ENCODE measurements at places on chromosomes 3 and 15.

GRCh38 chr3:143173242-143173641 lies 53.7 kb downstream of the CHST2 start:
- DNase-seq: no peak

- DNase-seq: no peak
These were observed 328.6 kb upstream of the RGMA start for GRCh38 chr15:93417631-93418030.

DNA sequence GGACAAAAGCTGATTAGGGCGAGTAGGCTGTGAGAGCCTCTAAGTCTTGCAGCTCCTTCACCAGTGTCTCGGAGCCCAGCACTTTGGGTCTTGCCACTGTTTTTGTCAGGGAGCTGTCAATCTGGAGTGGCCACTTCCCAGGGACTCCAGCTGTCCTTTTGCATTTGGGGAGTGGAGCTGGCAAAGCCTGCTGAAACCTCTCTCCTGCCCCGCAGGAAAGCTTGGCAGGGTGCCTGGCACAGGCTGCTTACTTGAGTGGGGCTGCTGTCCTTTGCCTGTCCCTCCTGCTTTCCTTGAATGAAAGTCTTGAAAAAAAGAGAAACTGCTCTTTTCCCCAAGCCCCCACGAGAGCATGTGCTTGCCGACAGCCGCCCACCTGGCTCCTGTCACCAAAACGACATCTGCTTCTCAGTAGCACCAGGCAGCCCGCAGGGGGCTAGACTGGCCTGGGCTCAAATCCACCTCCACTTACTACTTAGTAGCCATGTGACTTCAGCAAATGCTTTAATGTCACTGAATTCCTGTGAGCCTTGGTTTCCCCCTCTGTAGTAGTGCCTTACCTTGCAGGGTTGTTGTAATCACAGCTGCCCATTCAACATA lies 13.7 kb downstream of the USP13 start:
- DNase-seq: no peak

DNA sequence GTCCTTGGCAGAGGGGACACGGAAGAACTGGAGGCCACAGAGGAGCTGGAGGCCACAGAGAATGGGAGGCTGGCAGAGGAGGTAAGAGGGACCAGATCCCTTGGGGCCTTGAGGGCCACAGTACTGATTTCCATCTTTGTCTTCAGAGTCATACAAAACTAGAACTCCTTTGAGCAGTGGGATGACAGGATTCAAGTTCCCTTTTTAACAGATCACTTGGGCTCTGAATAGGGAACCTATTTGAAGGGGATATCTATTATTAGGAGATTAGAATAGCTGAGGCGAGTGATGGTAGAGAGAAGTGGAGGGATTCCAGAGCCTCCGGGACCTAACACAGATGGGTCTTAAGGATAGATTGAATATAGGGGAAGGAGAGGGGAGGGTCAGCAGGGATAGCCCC lies 55.7 kb downstream of the OXNAD1 start:
- no peak for DNase-seq

DNA sequence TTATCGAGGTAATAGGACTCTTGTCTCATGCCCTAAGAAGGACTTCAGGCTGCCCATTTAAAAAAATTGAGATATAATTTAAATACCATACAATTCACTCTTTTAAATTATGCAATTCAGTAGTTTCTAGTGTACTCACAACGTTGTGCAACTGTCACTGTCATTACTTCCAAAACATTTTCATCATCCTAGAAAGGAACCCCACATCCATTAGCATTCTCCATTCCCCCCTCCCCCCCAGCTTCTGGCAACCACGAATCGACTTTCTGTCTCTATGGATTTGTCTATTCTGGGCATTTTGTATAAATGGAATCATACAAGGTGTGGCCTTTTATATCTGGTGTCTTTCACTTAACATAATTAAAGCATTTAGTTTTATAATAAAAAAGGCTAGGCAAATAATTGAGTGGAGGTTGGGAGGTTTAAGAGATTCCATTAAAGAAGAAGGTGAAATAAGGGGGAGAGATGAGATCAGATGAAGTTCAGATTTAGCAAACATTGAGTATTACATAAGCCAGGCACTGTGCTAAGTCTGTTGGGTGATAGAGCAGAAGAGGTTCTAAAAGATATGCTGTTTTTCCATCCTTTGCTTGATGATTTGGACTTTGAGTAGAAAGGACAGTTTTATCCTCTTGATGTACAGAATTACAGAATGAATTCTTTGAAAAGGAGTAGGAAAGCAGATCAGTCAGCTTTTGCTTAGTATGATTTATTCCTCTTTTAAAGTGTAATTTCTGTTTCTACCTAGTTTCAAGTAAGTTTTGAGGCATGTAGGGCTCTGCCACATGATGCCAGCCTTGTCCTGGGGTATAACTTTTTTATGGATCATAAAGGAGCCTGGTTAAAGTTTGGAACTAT lies 36.3 kb downstream of the UBE2E2 start:
- no peak for DNase-seq

DNA sequence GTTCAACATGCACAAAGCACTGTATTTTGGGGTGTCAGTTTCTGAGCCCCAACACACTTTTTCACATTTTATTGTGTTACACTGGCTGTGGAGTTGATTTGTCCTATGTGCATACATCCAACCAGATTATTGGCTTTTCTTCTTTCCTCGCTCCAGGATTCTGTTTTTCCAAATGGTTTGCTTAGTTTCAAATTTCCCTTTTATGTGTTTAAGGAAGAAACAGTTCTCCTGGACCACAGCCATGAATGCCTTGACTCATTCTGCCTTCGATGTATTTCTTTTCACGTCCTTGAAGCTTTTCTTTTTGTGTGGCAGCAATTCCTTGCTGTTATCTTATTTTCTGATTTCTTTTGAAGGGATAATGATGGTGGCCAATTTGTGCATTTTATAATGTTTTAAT lies 53.8 kb downstream of the CACNA2D3 start:
- DNase-seq: no peak

DNA sequence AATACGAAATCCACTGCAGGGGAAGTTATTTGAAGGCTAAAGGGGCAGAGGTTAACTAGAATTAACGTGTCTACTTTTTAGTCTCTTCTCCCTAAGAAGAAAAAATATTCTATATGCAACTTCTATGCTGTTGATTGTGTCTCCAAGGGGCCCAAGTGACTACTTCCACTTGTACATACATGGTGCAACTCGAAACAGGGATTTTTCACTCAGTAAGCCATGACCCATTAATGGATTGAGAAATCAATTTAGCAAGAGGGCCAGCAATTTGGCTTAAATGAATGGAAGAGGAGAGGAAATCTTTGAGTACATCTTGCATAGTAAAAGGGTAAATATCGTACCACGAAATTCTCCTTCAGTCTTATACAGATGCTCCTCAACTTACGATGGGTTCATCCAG lies 151.1 kb upstream of the HES1 start:
- no peak for DNase-seq

DNA sequence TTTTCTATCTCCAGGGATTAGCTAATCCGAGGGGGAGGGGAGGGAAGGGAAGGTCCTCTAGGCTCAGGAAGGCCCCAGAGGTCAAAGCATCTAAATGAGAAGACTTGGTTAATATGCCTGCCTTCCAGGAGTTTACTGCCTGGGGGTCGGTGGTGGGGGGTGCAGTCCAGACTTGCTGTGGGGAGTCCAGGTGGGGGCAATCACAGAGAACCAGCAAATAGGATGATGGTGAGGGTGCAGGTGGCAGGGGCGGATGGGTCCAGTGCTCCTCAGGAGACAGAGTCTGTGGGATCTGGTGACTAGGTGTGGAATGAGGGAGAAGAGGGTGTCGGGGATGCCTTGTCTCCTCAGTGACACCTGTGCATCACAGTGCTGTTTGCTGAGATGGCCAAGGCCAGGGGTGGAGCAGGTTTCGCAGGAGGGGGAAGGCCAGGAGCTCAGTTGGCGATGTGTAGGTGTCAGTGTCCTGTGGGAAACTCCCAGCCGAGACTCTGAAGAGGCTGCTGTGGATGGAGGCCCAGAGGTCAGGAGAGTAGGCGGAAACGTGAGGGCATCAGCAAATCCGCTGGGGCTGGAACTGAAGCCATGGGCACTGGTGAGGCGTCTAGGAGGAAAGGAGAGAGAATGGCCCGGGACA lies 8.1 kb downstream of the CFAP100 start:
- no peak for DNase-seq

DNA sequence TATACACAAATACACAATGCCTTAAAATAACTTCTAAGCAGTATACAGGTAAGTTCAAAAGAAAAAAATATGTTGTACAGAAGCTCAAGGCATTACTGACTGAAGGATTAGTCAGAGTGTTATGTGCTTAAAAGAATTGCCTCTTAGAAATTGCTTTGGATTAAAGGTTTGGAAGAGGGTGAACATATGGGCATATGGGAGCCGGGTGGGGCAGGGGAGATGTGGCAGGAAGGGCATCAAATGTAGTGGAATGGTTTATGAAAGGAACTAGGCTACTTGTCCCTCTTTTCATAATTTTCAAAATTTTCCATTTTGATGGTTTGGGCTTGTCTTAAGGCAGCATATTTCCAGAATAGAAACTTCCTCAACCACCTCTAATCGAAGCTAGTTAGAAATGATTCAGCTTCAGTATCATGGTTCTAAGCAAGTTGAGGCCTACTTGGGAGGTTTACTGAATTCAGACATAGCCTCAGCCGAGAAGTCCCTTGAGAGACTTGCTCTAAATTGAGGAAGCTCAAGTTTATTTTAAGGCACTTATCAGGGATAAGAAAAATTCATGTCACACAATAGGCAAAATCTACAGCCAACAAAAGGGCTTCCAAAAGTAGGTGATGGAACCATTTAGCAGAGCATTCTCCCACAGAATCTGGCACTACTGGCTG lies 10.1 kb upstream of the GOLGB1 start:
- DNase-seq: no peak

GRCh38 chr3:152352554-152352953 lies 83.8 kb downstream of the MBNL1 start:
- DNase-seq: no peak

GRCh38 chr3:99764377-99764776 lies 53.3 kb upstream of the CMSS1 start:
- DNase-seq: no peak

DNA sequence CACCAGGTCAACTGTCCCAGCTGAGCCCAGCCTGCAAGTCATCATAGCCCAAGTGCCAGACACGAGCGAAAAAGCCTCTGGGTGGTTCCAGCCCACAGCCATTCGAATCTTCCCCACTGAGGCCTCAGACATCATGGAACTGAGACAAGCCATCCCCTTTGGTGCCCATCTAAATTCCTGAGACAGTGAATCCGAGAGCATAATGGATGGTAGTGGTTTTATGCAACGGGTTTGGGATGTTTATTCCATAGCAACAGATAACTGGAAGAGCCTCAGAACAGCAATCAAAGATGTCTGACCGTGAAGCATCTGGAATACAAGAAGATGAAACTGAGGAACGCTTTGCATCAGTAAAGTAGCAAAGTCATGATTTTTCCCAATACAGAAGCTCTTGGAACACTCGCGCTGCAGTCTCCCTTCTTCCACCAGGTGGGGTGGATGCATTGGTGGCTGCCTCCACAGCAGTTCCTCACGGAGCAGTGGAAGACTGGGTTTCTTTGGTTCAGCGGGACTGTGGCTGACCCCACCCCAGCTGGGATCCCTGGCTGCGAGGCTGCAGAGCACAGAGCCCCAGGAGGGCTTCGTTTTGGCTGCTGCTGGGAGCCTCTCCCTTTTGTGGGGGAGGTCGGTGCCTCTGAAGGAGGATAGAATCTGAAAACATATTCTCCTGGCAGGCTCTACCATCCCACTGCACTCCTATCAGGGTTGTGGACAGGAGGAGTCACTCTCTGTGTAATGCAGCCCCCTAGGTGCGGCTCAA lies 26.4 kb upstream of the PDE8A start:
- peak; percentile 47 for DNase-seq

DNA sequence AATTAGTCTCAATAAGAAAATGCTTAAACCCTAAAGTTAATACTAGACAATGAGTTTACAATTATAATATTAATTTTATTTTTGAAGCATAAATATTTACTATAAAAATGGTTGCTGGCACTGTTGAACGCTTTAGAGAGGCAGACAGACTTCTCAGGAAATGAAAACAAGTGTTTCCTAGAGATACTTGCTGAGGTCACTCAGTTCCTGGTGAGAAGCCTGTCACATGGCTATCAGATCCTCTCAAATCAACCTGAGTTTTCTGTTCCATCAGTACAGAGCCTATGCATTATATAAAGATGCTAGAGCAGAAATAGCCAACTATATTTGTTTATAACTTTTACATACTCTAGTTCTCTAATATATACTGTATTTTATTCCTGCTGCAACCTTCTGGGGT lies 109.2 kb downstream of the MYO5A start:
- DNase-seq: no peak

Data from fibroblast of skin of left quadriceps (primary cell).